ENCODE measurements at places on chromosomes 5 and 9.

DNA sequence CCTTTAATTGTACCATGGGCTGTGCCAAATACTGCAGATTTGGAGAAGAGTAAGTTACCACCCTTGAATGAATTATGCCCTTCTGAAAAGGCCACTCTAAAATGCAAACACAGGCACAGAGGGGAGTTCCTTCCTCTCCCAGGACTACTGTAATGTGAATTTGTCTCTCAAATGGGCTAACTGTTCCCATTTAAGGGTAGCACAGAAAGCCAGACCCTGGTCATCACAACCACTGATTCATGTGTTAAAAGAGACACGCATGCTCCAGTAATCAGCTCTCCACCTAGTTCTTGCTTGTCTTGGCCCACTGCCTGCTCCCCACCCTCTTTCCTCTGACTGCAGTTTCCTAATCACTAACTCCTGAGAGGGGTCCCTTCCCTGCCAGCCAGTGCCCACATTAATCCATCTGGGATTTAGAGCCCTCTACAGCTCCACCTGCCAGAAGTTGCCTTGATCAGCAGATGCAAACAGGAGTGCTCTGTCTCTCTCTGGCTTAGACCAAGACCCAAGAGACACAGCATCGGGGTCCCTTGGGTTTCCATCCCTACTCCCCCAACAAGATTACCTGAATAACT lies 382.4 kb downstream of the TMEM167A start:
- DNase-seq, result no peak

DNA sequence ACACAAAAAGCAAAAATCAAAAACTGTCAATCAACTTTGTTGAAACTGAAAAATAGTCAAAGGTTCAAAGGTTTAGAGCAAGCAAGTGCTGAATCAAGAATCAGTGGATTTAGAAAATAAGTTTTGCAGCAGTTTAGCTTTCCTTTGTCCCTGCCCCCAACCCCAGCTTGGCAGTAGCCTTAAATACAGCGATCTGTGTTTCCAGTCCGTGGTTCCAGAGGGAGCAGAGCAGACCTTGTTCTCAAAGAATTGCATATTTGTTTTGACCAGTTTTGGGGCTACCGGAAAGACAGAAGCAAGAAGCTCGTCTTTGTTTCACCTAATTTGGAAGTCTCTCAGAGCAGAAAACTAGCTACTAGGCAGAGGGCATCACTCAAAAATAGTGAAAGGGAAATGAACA lies 57.2 kb upstream of the PRDM9 start:
- no peak for DNase-seq

DNA sequence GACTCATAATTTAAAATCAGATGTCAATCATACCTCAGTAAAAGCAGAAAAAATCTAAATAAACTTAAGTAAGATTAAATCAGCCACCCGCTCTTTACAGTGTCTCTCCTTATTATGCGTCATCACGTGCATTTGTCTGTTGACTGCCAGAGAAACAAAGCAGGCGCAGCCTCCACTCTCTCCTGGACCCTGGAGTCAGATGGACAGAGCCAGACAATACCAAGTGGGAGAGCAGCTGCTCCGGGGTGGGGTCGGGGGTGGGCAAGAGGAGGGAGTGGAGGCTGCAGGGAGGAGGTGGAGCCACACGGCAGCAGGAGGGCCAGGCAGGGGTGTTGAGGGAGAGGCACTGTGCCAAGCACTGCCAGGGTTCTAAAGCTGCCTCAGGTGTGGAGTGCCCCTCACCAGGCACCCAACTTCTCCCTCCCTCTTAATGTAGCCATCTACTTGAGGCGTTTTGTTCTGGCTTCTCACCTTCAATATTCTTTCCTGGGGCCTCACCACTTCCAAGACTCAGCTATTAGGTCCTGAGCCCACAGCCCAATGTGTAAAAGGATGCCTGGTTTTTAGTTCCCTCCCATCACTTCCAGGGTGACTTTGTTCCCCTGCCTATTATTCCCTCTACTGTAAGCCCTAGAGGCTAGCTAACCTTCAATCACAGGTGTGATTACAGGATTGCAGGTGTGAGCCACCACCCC lies 96.3 kb downstream of the GLDC start:
- DNase-seq, result no peak

DNA sequence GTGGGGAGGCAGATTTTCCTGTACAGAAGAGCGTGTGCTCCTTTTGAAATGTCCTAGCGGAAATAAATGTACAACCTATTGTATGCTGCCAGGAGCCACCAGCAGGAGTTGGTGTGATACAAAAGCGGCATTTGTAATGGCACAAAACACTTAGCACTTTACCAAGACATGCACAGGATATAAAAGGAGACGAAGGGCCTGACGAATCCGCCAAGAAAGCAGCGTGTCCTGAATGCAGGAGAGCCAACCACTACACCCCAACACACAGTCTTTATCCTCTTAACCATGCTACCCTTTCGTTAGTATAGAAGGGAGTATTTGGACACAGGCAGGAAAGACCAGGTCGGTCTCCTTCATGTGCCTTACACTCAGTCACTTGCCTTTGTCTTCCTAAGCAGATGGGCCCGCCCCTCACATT lies 218.1 kb downstream of the TRIM32 start:
- DNase-seq, result no peak

DNA sequence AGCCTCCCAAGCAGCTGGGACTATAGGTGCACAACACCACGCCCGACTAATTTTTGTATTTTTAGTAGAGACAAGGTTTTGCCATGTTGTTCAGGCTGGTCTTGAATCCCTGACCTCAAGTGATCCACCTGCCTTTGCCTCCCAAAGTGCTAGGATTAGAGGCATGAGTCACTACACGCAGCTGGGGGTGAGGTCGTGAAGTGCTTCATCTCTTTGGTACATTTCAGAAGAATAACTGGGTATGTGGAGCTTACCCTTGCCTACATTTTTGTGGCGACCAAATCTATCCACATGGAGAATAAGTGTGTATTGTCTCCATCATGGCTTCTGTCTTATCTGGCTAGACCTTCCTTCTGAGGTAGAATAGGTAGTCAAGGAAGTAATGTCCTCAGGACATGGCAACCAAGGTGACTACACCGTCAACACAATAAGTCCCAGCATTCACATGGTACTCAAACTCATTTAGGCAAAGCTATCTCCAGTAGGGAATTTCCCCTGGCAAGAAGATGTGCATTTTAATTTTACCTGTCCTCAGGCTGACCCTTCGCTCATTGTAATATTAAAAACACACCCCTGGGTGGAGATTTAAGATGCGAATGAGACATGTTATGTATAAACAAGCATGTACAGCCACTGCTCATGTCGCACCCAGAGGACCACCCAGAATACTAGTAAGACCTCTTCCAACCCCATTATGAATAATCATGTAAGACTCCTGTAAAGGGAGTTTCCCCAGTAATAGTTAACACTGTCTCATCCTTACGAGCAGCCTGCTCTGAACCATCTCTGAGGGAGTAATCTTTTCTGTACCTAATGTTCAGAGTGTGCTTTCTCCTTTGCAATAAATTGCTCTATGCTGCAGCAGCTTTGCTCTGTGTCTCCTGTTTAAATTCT lies 1173.2 kb downstream of the TAF11L14 start:
- DNase-seq, result no peak

GRCh38 chr9:79395755-79396154 lies 176.0 kb upstream of the TLE4 start:
- no peak for DNase-seq

GRCh38 chr9:28439688-28440087 lies 866.4 kb upstream of the C9orf72 start:
- DNase-seq, result no peak

- DNase-seq, result no peak
Observed at GRCh38 chr5:143101725-143102386, 301.6 kb downstream of the NR3C1 start.

DNA sequence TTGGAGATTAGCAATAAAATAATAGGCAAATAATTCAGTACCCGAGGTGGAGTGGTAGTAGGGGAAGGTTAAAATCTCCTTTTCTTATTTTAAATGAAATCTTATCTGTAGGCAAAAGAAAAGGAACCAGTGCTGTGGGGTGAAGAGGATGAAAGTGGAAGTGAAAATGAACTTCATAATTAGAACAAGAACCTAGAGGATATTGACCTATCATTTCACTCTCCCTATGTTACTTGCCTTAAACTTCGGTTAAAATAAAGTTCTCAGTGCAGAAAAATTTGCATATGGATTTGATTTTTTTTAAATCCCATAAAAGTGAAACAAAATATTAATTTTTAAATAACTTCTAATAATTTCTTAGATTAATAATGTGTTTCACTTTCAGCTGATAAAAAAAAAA lies 1094.9 kb upstream of the C9orf72 start:
- no peak for DNase-seq

- DNase-seq, result no peak
Observed at GRCh38 chr9:106077731-106078130, 383.4 kb downstream of the TMEM38B start.

GRCh38 chr9:109471475-109472393 lies 26.4 kb downstream of the PTPN3 start:
- DNase-seq, result no peak

DNA sequence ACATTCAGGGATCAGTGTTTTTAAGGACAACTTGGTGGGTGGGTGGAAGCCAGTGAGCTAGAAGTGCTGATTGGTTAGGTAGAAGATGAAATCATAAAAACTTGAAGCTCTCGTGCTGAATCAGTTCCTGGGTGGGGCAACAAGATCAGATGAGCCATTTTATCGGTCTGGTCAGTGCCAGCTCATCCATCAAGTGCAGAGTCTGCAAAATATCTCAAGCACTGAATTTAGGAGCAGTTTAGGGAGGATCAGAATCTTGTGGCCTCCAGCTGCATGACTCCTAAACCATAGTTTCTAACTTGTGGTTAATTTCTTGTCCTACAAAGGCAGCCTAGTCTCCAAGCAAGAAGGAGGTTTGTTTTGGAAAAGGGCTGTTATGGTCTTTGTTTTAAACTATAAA lies 166.4 kb downstream of the FAM170A start:
- no peak for DNase-seq

- no peak for DNase-seq
Observed at GRCh38 chr5:126896170-126896702, 119.3 kb downstream of the LMNB1 start.

- no peak for DNase-seq
Observed at GRCh38 chr9:82010711-82011110, 22.1 kb downstream of the SPATA31D1 start.
